ENCODE measurements at places on chromosomes 1 and 21.

GRCh38 chr21:31592516-31592915 lies 67.0 kb upstream of the SOD1 start:
- no peak for DNase-seq

DNA sequence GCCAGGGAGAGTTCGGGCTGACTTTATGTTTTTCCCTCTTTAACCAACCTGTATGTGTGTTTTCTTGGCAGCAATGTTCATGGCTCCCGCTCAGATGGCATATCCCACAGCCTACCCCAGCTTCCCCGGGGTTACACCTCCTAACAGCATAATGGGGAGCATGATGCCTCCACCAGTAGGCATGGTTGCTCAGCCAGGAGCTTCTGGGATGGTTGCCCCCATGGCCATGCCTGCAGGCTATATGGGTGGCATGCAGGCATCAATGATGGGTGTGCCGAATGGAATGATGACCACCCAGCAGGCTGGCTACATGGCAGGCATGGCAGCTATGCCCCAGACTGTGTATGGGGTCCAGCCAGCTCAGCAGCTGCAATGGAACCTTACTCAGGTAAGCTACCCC lies 33.6 kb upstream of the ZFP69B start:
- DNase-seq = no peak

DNA sequence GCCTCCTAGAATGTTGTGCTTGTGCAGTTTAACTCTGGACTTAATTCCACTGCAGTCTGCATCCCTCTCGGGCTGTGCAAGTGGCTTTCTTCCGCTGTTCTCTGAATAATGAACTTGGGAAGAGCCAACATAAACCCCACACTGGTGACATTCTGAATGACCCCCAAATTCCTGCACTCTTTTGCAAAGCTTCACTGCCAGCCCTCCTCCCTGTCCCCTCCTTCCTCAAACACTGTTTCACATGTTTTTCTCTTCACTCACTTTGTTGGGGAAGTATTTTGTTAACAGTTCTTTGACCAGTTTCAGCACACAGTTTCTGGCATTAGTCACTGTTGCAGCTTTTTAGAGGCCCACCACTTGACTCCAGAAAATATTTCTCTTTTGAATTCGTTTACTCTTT lies 39.7 kb downstream of the GNG12 start:
- no peak for DNase-seq

GRCh38 chr1:22447621-22448111 lies 4.0 kb upstream of the ZBTB40 start:
- DNase-seq = no peak

GRCh38 chr1:78080767-78081166 lies 35.0 kb downstream of the GIPC2 start:
- DNase-seq = no peak

DNA sequence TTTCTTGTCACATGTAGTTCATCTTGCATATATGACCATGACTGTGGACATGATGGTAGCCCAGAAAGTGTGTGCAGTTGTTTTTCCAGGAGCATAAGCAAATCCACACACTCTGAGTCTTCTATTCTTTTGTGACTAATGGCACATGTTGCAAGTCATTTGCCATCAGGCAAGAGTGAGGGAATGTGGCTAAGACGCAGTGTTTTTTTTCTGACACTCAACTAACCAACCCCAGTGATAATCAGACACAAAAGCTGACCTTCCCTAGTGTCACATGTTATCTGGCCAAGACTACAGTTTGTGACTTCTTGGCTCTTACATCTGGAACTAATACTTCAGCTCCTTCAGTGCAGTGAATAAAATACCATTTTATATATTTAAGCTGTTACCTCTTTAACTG lies 108.8 kb downstream of the ITSN1 start:
- DNase-seq = no peak

DNA sequence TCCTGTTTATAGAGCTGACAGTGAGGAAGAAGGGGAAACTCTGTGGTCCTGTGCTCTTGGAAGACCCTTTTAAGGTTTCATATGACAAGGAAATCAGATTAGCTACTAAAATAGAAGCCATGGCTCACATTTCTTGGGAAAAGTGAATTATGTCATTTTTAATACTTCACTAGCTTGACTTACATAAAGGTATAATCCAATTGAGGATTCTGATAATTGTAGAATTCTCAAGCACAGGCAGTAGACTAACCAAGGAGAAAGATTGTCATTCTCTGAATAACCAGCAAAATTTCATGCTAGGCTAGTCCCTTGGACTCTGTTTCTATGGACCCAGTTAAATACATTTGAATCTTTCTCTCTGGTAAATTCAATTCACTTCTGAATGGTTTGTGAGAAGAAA lies 613.0 kb upstream of the BEND5 start:
- DNase-seq = no peak

GRCh38 chr1:171985639-171986038 lies 144.3 kb downstream of the DNM3 start:
- DNase-seq = no peak

GRCh38 chr21:17798796-17799195 lies 20.4 kb downstream of the C21orf91 start:
- no peak for DNase-seq

DNA sequence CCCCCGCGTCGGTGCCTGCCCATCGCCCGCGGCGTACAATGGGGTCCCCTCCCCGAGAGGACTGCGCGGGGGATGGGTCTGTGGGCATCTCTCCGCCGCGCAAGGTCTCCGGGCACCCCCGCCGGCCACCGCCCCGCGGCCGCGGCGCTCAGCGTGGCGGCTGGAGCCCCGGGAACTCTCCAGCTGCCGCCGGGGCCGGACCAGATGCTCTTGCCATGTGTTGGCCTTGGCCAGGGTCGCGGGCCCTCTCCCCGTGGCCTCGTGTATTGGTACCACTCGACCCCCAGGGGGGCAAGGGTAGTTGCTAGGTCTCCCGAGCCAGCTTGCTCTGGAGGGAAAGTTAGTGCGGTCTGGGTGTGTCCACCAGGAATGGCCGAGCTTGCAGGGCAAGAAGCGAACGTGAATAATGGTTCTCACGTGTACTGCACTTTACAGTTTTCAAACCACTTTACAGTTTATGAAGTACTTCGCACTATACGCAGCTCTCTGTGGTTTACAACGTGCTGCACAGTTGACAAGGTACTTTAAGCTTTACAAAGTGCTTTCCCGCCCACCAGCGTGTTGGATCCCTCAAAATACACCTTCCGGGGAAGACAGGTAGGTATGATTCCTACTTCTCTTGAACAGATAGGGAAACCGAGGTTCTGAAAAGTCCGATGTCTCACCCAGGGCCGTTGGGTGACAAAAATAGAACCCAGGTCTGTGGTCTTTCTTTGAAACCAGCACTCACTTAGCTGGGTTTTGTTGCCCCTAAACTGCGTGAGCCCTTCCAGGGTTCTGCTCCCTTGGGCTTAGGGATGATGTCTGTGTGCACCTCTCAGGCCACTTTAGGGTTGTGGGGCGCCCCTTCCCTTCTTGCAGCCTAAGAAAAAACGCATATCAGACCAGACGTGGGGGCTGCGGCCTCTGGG lies 1.2 kb downstream of the EPHB2 start:
- DNase-seq = no peak

- no peak for DNase-seq
These were observed 67.5 kb downstream of the RIPK4 start for GRCh38 chr21:41699311-41699710.

DNA sequence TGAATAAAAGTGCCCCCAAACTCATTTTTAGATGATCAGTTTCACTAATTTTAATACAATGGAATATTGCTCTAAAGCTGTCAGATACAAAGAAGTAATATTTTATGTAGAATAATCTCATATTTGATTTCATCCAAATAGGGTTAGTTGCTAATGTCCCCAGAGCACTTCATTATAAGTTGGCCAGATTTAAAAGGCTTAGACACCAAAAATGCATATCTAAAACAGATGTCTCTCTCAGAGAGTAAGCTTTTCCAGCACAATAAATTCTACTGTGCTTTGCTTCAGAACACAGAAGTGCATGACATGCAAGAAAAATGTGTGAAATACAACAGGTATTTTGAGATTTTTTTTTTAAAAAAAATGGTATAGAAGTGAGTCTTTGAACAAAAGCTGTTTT lies 194.2 kb downstream of the LRRIQ3 start:
- DNase-seq = no peak

DNA sequence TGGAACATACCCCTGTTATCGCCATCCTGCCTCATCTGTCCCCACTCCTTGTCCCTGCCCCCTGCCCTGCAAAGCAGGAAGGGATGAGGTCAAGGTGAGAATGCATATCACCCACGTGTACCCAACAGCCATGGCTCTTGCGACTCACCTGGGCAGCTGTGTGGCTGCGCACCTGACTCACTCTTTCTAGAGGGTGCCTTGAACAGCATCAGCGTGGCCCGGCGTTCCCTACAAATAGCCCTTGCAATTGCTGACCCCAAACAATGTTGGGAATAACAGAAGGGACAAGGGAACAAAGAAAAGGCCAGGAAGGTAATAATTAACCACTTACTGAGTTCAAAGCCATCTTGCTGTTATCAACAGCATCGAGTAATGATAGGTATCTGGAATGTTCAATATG lies 10.2 kb downstream of the TMPRSS2 start:
- DNase-seq = no peak

GRCh38 chr1:50661626-50662025 lies 238.4 kb upstream of the DMRTA2 start:
- DNase-seq = no peak

GRCh38 chr1:39613250-39613649 lies 26.2 kb downstream of the HEYL start:
- DNase-seq = no peak

DNA sequence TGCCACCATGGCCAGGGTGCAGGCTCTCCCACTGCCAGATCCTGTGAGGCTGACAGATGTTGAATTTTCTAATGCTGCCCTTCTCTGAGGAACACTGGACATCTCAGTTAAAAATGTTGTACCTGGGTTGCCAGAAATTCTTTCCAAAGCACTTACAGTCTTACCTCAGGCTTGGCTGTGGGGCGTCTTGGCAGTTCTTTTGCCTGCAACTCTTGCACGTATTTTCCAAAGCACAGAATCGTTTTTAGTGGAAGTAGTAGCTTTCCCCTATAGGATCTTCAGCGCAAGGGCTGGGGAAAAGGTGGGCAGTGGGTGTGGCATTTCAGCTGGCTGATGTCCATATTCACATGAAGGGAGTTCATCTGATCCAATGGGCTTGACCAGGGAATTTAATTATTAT lies 53.9 kb downstream of the EDN2 start:
- no peak for DNase-seq

- DNase-seq = no peak
These were observed 24.0 kb downstream of the USP25 start for GRCh38 chr21:15753741-15754140.

- DNase-seq = no peak
These were observed 37.6 kb downstream of the RNF115 start for GRCh38 chr1:145786271-145786670.

DNA sequence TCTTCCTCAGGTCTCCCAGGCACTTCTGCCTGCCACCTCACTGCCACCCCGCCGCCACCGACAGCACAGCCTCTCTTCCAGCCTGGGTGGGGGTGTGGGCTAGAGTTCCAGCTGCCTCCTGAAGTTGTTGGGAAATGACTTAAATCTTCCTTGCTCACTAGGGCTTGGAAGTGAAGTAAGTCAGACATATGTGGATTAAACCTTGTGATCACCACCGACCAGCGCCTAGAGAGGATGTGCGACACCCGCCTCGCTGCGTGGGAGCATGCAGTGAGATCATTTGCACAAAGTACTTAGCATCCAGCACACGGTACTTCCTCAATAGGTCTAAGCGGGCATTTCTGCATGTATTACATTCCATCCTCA lies 71.4 kb upstream of the FAM20B start:
- DNase-seq = no peak

DNA sequence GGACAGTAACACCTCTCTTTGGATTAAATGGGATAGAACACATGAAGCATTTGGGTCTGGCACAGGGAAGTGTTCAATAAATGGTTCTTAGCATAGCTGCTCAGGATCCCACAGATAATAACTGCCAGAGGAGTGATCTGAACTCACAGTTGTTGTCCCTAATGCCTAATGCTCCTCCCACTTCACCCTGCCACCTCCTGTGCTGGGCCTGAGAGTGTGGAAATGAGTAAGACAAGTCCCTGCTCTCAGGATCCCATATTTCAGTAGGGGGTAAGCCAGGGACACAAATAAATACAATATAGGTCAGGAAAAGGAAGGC lies 19.9 kb upstream of the FOXO6 start:
- no peak for DNase-seq

GRCh38 chr1:28037946-28038345 lies 50.5 kb downstream of the EYA3 start:
- no peak for DNase-seq

GRCh38 chr1:39564340-39564739 lies 12.2 kb downstream of the PABPC4 start:
- no peak for DNase-seq

GRCh38 chr1:100866041-100866900 lies 28.4 kb downstream of the EXTL2 start:
- DNase-seq = no peak

- DNase-seq = no peak
These were observed at the start of gene IGFN1 for GRCh38 chr1:201190624-201191051. Gene IGFN1, plus strand, starts transcription at chr1:201190824. Its CDS starts 2,470 bp downstream, at chr1:201193294.

- no peak for DNase-seq
These were observed 48.0 kb downstream of the ACTN2 start for GRCh38 chr1:236734141-236734765.

DNA sequence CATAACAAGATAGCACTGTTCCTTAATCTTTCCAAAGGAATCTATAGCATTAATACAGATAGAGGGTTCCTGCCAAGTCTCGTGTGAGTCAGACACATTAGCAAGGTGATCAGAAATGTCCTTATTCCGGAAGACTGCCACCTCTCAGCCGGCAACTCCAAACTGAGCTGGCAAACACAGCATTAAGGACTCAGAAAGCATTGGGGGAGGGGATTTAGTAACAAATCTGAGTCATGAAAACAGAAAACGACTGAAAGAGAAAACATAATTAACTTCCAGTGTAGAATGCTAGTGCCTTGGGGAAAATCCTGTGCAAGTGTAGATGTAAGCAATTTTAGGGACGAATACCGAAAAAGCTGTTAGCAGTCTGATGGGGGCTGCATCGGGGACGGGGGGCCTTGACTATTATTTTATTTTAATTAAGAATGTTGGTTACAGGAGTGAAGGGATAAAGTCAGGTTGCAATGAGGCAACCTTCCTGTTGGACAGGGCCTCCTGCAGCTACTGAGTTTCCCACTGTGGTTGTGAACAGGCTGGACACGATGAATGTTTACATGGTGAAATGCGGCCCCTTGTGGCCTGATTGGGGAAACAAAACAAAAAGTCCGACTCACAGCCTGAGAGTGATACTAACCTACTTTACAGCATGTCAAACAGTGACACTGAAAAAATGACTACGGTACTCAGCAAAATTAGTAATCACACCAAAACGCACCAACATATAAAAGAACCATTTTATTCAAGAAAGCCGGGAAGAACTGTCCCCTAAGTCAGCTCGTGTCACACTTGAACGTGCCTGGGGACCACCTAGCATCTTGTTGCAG lies 20.7 kb downstream of the MIS18A start:
- DNase-seq = no peak

DNA sequence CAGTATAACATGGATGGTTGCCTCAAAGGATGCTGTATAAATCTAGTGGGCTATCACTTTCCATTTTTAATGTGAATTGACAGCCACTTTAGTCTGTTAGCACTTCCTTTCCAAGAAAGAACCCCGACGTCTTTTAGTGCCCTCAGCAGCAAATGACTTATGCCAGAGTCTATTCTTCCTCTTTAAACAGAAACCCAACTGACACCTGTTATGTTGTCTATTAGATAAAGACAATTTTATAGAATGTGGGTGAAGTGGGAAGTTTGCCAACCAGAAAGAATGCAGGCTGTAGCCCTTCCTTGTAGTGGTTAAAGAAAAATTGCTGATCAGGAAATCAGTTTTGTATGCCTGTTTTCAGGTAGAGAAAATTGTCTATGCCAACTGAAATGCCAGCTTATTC lies 344.9 kb downstream of the ZNF326 start:
- DNase-seq = no peak

- no peak for DNase-seq
These were observed 155.9 kb upstream of the RUNX1 start for GRCh38 chr21:35204850-35205541.

All from stimulated activated CD8-positive, alpha-beta memory T cell treated with anti-CD3 and anti-CD28 coated beads, Interleukin-15, amount 100 ng/mL, for 4 hours (primary cell).